ENCODE measurements at places on chromosomes 5 and 9.

DNA sequence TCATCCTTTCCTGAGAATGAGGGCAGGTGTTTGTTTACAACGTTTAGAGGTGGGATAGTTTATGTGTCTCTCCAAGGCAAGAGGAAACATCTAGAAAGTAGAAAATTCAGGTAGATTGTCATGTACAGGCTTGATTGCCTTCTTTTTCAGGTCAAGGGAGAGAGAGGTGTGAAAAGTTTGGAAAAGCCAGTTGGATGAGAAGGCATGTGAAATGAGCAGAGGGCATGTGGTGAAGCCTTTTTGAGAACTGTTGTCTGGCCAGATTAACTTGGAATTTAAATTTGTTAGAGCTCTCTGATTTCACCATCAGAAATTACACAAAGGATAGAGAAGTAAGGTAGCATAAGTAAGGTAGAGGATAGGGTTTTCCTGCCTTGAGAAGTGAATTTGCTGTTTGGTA is 74.6 kb downstream of the SNX24 start:
- no peak for DNase-seq

DNA sequence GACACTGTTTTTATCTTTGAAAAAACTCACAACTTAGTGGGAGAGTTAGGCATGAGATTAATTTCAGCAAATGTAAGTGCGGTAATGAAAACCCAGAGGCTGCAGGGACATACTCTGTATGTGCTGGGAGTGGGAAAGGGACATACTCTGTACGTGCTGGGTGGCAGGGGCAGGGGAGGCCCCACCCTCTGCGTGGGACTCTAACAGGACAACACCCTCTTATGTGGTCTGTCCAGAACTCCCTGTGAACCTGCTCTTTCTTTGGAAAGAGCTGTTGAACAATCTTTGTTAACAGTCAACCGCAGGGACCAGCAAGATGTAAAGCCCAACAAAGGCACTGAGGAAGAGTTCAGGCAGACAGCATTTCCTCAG is 2.4 kb downstream of the MLANA start:
- DNase-seq = no peak

GRCh38 chr9:33116860-33117259 is 40.4 kb upstream of the SMU1 start:
- no peak for DNase-seq

DNA sequence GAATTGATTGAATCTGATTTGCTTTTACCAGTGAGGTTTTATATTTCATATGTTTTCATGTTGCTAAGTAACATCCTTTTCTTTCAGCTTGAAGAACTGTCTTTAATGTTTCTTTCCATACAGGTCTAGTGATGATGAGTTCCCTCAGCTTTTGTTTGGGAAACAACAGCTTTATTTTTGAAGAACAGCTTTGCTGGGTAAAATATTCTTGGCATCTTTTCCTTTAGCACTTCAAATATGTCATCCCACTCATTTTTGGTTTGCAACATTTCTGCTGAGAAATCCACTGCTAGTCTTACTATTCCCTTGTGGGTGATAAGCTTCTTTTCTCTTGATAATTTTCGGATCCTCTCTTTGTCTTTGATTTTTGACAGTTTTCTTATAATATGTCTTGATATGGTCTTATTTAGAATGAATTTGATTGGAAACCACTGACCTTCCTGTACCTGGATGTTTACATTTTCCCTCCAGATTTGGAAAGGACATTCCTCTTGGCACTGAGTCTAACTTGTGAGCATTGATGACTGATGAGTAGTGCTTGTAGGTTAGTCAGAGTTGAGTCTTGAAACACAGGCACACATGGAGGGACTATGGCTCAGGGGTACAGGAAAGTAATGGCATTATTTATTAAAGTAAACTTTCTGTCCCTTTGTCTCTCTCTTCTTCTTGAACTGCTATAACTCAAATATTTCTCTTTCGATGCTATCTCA is 220.3 kb downstream of the SPATA31D1 start:
- DNase-seq = no peak

DNA sequence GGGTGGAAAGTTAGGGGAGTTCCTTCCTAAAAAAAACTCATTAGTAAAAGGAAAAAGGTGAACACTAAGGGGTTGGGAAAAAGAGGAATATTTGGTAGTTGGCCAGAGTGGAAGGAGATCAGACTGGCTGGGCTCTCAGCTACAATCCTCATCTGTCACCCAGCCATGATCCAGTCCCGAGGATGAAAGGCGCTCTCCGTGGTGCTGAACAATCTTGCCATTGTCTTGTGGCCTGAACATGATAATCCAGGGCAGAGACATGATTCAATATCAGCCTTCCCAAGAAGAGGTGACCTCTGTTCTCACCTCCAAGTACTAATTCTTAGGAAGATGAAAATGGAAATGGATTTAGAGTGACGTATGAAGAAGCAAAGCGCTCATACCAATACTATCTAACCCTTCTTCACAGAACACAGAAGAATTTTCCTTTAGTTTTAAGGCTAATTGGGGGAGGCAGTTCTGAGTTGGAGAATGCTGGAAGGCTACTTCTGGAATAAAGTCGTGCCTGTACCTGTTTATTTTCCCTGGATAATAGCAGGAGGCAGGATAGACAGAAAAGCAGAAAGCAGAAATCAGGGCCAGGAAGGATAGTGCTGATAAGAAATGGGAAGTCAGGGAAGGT is 36.6 kb upstream of the MYORG start:
- no peak for DNase-seq

DNA sequence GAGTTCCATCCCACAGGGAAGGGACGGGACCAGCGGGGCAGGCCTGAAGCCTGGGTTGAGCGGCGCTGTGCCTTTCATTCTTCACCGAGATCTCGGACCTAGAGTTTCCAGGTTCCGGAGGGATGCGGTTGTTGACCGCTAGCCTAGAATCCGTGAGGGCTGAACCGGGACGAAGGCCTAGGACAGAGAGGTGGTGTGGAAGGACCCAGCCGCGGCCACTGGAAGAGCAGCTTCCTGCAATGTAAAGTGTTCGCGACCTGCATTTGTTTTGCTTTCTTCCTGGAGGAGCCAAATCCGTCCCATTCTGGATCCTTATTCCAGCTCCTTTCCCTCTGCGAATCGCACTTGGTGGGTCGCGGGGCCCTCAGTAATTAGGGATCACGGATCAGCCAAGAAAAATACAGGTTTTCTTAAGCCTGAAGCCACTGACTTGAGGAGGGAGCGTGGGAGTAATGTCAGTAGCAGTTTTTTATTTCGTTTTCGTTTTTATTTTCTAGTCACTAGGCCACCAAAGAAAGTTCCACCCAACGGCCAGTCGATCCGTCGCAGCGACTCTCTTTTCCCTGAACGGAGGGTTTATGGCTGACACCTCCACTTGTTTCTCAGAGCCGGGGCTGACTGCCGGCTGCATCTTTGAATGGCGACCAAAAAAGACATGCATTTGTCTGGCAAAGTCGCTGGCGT is 48.6 kb downstream of the ANXA2R start:
- no peak for DNase-seq

GRCh38 chr9:134398756-134399155 is 72.5 kb downstream of the RXRA start:
- no peak for DNase-seq

GRCh38 chr9:108703429-108703828 is 152.4 kb downstream of the ACTL7B start:
- no peak for DNase-seq
